ENCODE measurements at places on chromosomes 5 and 9.

DNA sequence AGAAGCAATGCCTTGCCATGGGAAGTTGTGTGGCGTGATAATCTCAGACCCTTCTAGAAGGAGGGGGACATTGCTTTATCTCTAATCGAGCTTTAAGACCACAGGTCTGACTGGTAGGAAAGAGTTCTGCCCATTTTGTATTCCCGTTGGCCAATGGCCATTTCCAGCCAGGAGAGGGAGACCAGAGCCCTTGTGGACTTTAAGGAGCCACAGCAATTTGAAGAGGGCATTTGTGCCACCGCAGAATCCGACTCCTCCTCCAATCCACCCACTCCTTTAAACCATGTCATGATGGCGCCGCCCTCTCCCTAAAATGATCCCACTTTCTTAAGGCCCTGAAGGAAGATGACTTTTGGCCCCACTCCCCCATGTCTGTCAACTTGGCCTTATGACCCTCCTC, 560.5 kb upstream of the ADAMTS16 start:
- no peak for DNase-seq

GRCh38 chr5:150801117-150801927, 22.8 kb downstream of the SMIM3 start:
- DNase-seq: peak; percentile 26

- no peak for DNase-seq
These were observed 480.5 kb downstream of the KDM4C start for GRCh38 chr9:7238247-7238637.

GRCh38 chr9:121340676-121341392, 29.2 kb downstream of the STOM start:
- no peak for DNase-seq

DNA sequence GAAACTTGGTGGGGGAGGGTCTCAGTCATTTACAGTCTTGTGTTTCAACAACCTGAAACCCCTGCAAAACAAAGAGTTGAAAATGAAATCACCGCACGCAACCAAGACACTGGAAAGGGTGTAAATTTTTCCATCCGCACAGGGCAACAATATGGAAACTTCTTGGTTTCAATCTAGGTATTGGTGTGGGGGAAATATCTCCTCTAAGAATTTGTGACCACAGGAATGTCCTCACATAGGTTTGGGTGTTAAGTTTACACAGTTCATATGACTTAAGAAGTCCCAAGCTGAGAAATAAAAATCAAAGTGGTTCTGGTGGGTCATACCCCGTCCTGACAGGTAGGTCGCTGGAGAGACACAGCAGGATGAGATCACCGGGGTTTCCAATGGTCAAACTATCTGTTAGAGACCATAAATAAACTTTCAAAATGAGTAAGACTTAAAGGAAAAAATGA, 51.9 kb upstream of the PIP5K1B start:
- no peak for DNase-seq

DNA sequence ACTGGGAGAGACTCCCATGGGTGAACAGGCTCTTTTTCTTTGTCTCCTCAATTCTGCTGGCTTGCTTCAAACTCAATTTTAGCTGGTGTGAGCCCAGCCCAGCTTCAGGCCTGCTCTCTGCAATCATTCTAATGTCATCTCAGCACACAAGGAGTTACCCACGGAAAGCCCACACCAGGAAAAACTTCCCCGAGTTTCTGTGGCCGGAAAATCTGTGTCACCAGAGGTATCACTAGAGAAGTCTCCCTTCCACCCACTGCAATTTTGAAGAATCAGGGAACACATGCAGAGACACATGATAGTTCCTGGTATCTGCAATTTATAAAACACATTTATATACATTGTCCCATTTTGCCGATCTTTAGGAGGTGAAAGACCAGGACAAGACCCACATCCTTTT, 13.5 kb upstream of the NDFIP1 start:
- DNase-seq: no peak

- peak; percentile 47 for DNase-seq
These were observed 1358.4 kb downstream of the EFNA5 start for GRCh38 chr5:106312360-106312759.

GRCh38 chr5:37751227-37751626, 88.6 kb downstream of the GDNF start:
- no peak for DNase-seq

DNA sequence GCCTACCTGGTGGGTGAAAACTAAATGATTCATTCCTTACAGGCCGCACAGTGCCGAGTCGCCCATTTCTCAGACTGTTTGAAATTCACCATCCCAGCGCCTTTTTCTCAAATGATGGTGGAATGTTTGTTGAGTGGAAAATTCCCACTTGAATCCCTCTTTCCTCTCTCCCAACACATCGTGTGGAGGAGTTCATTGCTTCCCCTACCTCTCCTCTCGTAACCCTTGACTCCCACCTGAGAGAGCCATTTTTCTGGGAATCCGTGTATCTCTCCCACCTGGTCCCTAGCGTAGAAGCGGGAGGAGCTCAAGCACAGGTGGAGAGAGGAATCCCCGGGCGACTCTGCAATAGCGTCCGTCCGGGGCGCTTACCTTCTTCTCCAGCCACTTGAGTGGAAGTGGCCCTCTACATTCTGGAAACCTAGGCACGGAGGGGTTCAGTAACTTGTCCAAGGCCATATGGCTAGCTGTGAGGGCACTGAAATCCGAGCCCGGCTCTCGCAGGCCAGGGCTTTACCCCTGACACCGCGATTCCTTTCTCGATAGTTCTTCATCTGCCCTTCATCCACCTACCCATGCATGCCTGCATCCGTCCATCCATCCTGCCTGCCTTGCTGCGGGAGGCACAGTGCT, 683 bp downstream of the OSMR start:
- DNase-seq: no peak

- no peak for DNase-seq
These were observed 20.4 kb downstream of the CCDC192 start for GRCh38 chr5:127723571-127723970.

DNA sequence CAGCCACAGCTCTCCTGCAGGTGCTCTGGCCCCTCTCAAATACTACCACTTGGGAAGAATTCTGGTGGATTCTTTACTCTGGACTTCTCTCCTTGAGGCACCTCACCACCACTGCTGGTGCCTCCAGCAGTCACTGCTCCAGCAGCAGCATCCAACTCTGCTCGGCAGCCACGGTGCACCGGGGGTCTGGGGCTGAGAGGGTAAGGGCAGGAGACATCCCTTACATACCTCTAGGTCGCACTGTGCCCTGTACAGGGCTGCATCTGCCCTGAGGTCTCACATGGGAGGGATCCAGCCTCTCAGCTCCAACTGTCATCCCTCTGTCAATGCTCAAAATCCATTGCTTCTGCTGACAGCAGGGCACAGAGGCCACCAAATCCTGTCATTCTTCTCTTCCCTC, 588.2 kb downstream of the CDK5RAP2 start:
- DNase-seq: no peak

DNA sequence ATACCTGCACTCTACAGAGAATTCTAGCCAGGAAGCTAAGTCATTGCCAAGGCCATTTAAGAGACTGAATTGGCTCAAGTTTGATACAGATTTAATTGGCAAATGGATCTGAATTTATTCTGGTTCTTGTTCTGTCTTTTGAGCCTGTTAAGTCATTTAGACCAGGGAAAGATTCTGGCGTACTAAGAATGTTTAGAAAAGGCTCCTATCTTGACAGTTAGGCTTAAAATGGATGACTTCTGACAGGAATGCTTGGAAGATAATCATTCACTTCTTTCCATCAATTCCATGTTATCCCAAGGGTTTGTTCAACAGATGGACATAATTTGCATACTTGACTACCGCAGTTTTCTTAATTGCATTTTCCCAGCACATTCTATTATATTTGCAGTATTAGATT, 376.6 kb downstream of the PTPRD start:
- DNase-seq: no peak

DNA sequence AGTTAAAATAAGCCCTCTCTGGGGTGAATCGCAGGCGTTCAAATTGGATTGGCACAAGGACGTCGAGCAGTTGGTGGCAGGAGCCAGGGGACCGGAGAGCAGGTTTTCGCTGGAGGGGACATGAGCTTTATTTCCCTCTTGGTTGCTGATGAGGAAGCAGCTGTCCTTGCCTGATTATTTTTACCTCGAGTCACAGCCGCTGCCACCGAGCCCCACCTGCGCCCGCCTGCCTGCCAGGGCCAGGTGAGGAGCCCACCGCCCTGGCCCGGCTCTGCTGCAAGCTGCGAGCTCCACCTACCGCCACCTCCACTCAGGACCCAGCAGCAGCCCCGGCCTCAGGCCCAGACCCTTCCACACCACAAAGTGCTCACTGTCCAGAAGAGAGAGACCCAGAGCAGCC, 9.0 kb upstream of the ADGRD2 start:
- no peak for DNase-seq

GRCh38 chr5:160470437-160471361, 49.0 kb downstream of the PTTG1 start:
- DNase-seq: no peak

DNA sequence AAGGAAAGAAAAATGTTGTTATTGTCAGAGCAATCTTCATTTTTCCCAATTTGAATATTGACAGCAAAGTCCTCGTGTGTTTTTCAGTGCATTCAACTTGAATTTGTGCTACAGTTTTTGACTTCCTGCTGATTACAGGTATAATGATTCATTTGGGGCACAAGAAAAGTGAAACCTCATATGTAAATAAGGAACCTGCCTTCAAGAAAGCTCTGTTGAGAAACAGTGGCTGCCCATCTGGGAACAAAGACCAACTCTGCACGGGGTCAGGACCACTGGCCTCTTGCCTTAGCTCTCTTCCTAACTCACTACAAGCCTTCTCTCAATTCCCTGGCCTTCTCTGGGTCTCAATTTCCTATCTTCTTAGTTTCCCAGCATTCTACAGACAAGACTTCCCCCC, 21.0 kb downstream of the TIMD4 start:
- no peak for DNase-seq

DNA sequence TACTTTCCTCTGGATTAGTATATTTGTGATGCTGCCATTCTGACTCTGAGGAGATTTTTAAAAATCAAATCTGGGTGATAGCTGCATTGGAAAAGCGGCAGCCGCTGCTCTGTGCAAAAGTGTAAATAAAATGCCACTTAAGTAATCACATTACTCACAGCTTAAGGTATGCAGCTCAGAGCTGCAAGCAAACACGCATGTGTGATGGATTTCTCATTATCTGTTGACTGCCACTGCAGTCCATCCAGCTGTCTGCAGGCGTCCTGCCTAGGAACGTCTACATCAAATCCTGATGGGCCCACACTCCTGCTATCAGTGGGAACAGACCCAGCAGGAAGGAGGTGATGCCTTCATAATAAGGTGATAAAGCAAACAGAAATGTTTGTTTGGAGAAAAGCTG, 216.9 kb downstream of the SPOCK1 start:
- no peak for DNase-seq

DNA sequence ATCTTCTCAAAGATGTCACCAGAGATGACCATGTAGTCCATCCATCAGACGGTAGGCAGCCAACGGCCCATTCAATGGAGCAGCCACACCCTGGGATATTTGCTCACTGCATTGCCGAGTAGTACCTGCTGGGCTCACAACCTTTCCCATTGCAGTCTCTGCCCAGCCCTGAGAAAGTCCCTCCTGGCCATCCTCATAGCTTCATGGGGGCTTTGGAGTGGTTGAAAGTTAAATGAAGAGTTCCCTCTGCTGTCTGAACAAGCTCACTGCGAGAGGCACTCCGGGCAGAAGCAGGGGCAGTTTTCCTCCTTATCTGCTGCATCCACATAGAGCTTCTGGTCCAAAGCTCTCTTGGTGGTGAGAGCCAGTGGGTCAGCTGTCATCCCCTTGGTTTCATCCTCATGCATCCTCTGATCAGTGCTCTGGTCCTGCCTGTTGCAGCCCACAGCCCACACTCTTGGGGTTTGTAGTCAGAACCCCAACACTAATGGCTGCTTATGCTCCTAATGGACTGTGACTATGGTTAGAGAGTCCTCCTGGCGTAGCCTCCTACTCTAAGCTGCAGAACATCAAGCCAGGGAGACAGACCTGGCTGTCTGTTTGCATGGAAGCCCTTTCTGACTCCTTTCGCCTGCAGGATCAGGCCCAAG, 23.3 kb downstream of the TNFSF8 start:
- DNase-seq: no peak

DNA sequence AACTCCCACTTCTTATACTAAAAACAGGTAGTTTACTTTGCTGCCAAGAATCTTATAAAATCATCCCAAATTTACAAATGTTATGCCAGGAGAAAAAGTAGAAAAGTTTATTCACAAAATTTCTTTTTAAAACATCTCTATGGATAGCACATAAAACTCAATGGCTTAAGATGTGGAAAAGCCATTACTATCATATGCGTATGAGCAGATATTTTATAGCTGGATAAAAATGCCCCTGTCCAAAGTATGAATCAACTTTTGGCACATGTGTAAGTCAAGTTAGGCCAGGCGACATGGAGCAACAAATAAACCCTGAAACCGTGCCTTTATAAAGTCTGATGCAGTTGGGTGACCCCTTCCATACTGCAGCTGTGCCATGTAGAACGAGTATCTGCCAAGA, 38.6 kb upstream of the FBP1 start:
- DNase-seq: no peak

- no peak for DNase-seq
These were observed 3.8 kb upstream of the CTNNAL1 start for GRCh38 chr9:109017061-109017460.

GRCh38 chr9:2824564-2824963, 19.3 kb downstream of the PUM3 start:
- DNase-seq: no peak

DNA sequence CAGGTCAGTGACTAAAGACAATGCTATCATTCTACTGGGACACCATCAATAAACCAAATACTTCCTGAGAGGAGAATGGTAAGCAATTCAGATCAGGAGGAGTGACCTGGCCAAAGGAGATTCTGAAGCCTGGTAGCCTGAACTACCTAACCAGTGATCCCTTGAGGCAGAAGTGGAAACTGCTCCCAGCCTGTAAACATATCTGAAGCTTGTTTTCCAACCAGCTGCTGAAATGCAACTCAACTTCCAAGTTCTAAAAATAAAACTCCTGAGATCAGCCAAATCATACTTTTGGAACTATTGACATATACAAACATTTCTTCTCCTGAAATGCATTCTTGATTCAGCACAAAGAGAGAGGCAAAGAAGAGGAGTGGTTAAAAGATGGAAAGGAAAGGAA, 204.1 kb downstream of the EBF1 start:
- no peak for DNase-seq

DNA sequence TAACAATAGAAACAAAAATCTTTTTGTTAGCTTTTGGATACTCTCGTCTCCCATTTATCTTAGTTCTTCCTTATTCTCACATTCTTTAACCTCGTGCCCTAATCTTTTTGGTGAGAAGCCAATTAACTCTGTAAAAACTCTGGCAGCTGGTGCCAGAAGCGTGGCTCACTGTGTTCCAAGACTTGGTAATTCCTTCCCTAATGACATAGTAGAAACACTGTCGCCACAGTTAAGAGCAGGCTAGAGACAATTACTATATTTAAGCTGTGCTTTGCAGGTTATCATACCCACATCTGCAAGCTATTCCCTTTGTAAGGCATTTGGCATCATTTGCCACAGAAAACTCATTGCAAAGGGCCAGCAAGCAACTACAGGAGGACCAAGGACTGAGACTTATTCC, 160.9 kb upstream of the PIK3R1 start:
- no peak for DNase-seq

- peak; percentile 32 for DNase-seq
These were observed 27.0 kb upstream of the PRRC2B start for GRCh38 chr9:131366761-131367401.
